A549 (cell line): ENCODE measurements at places on chromosomes 4 and X. TPM values are rescaled to one million over a fixed set of nuclear protein-coding genes. Genes with fewer than 3 reads are reported as not detected.

GRCh38 chrX:50327235-50327634 lies 122.7 kb downstream of the CCNB3 start:
- DNase-seq = no peak

DNA sequence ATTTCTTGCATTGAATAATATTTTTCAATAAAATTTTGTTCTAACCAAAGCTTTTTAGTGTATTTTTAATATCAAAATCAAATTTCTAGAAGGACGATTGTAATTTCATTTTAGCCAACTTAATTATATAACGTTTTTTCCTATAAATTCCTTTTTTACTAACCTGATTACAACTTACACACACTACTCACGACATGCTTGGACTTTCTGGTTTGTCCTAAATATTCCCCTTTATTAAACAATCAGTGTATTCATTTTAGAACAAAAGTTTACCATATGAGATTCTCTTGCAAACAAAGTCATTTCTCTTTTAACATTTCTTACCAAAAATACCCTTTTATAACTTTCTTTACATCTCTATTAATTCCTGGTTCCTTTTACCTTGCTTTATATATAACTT lies 173.7 kb downstream of the PWWP3B start:
- DNase-seq = no peak

DNA sequence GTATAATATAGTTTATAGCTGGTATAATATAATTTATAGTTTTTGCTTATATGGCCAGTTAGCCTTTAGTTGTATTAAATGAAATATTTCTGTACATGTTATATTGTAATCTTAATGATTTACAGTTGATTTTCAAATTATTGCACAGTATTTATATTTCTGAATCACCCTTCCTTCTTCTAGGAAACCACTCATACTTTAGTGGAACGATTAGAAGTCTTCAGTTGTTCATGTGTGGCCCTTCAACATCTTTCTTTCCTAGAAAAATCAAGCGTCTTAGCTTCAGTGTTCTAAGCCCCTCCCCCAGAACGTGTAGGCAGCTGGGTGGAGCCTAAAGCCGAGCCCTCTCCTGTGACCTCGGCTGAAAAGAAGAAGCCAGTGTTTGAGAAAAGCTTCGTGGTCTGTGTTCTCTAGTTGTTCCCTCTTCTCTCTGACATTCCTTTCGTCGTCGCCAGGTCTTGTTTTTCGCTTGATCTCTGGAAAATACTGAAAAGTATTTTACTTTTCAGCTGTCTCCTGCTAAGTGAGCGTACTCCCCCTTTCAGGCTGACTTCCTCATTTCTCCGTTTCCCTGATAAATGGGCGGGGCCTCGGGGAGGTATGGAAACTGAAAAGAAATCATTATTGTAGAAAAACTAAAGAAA lies at the start of gene C4orf33:
Gene C4orf33, plus strand, starts transcription at position 342 of the 644 bp plus-strand sequence. CDS start 6,459 bp downstream, outside the sequence.
- DNase-seq = peak; percentile 71

DNA sequence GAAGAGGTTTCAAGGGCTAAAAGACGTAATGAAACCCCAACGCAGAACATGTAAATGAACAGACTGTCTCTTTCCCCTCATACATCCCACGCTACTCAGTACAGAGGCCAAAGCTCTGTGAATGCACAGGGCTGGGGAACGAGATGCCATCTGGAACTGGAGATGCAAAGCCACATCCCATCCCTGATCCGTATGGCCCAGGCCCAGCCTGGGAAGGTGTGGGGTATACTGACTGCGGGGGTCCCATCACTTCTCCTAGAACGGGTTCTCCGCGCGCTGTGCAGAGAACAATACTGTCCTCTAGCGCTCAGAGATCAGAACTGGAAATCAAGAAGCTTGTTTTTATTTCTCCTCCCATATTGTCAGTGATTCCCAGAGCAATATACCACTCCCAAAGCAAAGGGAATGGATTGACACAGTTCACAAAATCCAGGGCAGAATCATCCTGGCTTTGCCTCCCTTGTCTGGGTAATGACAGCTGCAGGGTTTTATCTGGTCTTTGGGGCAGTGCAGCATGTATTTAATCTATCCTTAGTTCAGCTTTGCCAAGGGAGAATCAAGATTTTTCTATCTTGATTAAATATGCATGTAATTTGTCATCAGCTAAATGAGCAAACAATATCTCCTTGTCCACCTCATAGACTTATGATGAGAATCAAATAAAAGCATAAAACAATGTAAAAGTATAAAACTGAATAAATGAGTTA lies 47.3 kb upstream of the TLR3 start:
- DNase-seq = peak; percentile 21

The ADGRL3 gene
- polyA plus RNA-seq = 0.01 to 0.05 TPM (median 0.05 TPM) in 3 replicates

GRCh38 chrX:56530011-56530410 lies 33.4 kb upstream of the UBQLN2 start:
- DNase-seq = no peak

GRCh38 chr4:99157478-99157935 lies 13.4 kb upstream of the ADH4 start:
- DNase-seq = peak; percentile 38

GRCh38 chrX:9688833-9689232 lies 76.8 kb downstream of the GPR143 start:
- DNase-seq = no peak

The UGT2B11 gene
- 0.09 to 0.16 TPM (median 0.14 TPM) in 3 replicates for polyA plus RNA-seq

The TMSB15C gene
- polyA plus RNA-seq = 0.58 to 0.96 TPM (median 0.79 TPM) in 3 replicates

DNA sequence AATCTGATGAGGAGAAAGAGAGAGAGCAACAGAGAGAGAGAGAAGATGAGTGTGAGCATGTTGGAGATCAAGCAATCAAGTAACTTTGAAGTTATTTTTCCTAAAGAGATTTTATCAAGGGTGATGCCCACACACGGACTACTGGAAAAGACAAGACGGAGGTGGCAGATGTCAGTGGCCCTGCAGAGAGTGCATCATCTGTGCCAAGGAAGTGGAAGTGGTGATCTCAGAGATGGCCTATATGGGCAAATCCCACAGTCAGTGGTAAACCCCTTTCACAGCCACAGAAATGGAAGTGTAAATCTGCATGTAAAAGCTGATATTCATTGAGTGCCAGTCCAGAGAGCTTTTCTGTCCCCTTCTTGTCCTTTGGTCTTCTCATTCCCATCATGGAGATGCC lies 577.2 kb upstream of the AADAT start:
- no peak for DNase-seq
